Astrocyte of the hippocampus (primary cell): ENCODE measurements at places on chromosomes 1 and 21.

GRCh38 chr1:34500451-34500850 is 254.4 kb upstream of the GJB5 start:
- peak; percentile 71 for DNase-seq

DNA sequence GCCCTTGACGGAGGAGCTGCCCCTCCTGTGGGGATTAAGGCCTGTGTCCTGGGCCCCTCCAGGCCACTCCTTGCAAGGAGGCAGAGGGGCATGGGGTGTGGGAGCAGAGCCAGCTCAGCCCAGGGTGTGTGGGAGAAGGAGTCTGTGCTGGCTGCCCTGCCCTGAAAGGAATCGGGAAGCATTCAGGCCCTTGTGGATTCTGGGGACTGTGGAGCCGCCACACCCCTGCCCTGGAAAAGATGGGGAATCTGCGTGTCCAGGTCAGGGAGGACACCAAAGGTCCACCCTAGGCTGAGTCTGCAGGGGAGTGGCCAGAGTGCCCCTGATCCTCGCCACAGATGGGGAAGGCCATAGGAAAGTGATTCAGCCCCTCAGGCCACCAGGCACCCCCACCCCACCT is 16.5 kb upstream of the PRDM16 start:
- DNase-seq: no peak

DNA sequence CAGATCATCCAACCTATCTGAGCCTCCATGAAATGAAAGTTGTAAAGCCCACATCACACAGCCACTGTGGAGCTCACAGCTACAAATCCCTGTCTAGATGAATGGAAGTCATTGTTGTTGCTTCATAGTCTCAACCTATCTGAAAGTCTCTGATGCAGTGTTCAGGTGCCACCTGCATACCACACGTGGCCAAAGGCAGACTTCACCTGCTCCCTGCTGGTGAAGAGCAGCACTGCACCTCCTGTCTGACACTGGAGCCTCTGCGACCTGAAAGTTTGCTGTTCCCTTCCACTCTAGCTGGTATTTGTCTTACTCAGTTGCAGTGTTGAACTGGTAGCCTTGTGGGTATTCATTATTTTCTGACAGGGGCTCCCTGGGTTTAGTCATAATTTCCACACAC is 18.4 kb downstream of the LORICRIN start:
- DNase-seq: no peak

DNA sequence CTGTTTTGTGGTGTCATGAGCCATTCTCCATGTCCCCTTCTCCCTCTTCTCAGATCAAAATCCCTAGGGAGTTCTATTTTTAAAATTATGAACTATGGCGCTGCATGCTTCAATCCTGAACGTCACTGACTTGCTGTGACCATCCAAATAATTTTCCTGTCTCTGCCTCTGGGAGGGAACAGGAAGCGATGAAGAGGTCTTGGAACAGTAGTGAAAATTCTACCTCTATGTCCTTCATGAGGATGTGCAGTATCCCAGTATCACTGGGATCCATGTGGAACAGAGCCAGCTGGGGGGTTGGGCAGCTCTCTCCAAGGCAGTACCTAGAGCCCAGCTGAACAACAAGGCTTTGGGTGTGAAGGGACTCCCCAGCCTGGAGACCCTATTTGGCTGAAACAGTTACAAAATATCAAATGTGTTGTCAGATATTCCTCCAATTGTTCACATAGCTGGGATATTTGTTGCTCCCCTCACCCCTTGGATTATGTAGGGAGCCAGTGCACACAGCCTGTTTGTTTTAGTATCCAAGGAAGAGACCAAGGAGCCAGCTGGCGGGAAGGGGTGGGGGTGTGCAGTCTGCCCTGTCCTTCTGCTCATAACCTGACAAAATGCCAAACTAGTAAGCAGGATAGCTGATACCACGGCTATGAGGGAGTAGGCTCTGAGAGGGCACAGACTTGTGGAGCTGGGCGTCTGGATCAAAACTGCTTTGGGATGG is 7.6 kb downstream of the DCLRE1B start:
- DNase-seq: peak; percentile 67

GRCh38 chr21:42308914-42309752 is 6.1 kb downstream of the TFF3 start:
- DNase-seq: no peak

- no peak for DNase-seq
Observed at GRCh38 chr1:203251466-203251865, 22.0 kb upstream of the CHIT1 start.

DNA sequence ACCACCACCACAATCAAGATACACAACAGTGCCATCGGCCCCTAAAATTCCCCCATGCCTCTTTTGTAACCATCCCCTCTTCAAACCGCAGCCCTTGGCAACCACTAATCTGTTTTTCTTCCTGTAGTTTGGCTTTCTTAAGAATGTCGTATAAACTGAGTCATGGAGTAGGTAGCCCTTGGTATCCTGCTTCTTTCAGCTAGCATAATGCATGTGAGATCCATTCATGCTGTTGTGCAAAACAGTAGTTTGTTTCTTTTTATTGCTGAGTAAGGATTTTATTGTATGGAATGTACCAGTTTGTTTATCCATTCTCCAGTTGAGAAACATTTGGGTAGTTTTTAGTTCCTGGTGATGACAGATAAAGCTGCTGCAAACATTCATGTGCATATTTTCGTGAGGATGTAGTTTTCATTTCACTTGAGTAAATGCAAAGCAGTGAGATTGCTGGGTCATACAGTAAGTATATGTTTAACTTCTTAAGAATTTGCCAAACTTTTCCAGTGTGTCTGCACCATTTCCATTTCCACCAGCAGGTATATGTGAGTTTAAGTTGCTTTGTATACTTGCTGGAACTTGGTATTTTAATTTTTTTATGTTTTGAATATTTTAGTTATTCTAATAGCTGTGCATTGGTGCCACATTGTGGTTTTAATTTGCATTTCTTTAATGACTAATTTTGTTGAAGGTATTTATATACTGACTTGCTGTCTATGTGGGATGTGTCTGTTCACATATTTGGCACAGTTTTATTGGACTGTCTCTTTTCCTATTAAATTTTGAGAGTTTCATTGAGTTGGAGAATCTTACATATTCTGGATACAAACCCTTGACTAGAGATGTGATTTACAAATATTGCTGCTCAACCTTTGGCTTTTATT is 148.4 kb upstream of the MAP1LC3C start:
- DNase-seq: peak; percentile 78

GRCh38 chr1:19720973-19721372 is 56.3 kb downstream of the HTR6 start:
- peak; percentile 41 for DNase-seq

DNA sequence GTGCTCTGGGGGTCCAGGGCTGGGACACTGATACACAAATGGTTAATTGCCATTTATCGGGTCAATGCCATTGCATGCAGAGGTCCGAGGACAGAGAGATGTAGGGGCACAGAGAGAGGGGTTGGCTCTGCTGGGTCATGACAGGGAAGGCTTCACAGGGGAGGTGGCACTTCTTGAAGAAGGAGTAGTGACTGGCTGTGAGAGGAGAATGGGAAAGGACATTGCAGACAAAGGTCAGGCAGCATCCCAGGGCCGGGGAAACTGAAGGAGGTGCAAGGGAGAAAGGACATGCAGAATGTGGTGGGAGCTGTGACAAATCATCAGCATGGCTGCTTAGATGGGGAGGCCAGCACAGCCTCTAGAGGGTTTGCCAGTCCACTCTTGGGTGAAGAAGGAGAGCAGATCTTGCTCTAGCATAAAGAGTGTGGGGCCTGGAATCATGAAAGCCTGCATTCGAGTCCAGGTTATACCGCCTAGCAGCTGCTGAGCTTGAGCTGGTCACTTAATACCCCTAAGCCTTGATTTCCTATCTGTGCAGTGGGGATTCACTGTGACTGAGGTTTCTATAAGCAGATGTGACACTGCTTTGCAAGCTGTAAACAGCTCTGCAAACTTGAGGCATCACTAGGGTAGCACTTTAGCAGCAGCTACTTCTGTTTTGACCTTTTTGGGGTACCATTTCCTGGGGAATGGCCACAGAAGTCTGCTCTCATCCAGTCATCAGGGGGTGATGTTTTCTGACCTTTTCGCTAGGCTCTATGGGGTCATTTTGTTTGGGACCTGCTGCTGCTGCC is 59.2 kb upstream of the EPS8L3 start:
- no peak for DNase-seq

GRCh38 chr1:111399792-111400610 is 27.5 kb downstream of the OVGP1 start:
- peak; percentile 64 for DNase-seq

- no peak for DNase-seq
Observed at GRCh38 chr1:3000671-3001470, 20.4 kb upstream of the ACTRT2 start.

DNA sequence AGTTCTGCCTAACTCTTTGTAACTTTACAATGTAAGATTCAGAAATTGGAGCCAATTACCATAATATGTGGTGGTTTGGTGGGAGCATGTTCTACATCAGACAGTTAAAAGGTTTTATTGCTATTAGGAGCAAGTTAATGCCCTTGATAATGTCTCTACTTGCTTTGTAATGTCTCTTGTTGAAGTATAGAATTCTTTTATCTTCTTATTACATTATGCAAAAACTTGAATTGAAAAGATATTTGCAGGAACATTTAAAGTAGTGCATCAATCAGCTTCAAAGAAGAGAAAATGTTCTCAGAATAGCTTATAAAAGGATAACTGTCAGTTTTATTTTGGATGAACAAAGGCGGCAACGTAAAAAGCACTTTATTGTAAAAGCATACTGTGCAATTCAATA is 77.8 kb downstream of the RWDD3 start:
- no peak for DNase-seq

DNA sequence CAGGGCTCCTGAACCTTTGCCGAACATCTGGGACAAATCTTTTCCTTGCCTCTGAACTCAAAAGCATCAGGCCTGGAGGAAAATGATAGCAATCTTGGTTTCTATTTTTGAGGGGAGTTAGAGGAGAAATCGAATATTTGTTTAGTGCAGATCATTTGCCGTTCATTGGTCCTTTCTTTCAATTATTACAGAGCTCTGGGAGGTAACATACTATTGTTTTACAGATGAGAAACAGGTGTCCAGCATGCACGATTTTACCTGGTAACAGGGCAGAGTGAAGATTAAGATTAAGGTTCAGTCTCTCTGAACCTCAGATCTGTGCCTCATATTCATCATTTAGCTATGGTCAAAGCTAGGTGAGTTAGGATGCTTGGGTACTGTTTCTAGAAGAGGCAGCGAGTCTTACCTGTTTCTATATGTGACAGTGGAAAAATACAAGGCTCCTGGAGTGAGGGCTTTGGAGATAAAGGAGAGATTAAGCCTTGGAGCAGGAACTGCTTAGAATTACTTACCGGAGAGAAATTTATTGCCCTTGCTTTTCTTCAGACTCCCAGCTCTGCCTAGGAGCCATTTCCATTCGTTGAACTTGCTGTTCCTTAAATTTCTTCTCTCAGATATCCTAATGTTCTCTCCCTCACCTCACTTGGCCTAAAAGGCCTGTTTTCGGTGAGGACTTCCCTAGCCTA is 1.4 kb downstream of the PRCC start:
- no peak for DNase-seq

GRCh38 chr1:81731989-81732388 is 68.7 kb upstream of the ADGRL2 start:
- DNase-seq: no peak

- DNase-seq: peak; percentile 56
Observed at GRCh38 chr21:26199456-26199855, 28.9 kb upstream of the APP start.
